Progenitor cell of endocrine pancreas (in vitro differentiated cells): ENCODE measurements at places on chromosomes 3 and 15.

- DNase-seq = no peak
These were observed 19.0 kb downstream of the TBC1D2B start for GRCh38 chr15:78058401-78058935.

- DNase-seq = peak; percentile 71
These were observed 103.0 kb upstream of the VEPH1 start for GRCh38 chr3:157606011-157606851.

GRCh38 chr3:11933529-11933928 lies 70.7 kb upstream of the SYN2 start:
- DNase-seq = no peak

DNA sequence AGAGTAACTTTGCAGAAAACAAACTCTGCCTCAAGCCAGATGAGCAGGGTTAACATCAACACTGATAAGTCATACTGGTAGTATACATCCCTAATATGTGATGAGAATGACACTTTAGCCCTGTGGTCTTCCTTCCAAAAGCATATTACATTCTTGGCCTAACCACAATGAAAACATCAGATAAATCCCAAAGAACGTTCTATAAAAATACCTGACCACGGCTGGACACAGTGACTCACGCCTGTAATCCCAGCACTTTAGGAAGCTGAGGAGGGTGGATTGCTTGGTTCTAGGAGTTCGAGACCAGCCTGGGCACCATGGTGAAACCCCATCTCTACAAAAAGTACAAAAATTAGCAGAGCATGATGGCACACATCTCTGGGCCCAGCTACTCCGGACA lies 4.7 kb downstream of the TMCC1 start:
- DNase-seq = no peak

DNA sequence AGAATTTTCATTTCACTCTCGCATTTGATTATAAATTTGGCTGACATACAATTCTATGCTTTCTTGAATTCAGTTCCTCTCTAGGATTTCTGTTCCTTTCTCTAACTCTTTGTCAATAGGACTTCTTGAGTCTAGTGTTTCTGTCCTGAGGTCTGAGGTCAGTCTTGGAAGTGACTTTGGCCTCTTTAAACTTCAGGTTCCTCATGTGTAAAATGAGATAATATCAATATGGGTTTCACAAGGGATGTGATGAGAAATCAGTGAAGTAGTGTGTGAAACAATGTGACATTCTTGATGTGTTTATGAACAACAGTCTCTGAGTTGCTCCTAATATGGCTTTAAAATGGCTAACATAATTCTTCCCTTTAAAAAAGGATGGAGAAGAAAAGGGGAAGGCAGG lies 92.2 kb downstream of the SV2B start:
- no peak for DNase-seq

GRCh38 chr15:26065723-26066122 lies 202.6 kb upstream of the ATP10A start:
- no peak for DNase-seq

DNA sequence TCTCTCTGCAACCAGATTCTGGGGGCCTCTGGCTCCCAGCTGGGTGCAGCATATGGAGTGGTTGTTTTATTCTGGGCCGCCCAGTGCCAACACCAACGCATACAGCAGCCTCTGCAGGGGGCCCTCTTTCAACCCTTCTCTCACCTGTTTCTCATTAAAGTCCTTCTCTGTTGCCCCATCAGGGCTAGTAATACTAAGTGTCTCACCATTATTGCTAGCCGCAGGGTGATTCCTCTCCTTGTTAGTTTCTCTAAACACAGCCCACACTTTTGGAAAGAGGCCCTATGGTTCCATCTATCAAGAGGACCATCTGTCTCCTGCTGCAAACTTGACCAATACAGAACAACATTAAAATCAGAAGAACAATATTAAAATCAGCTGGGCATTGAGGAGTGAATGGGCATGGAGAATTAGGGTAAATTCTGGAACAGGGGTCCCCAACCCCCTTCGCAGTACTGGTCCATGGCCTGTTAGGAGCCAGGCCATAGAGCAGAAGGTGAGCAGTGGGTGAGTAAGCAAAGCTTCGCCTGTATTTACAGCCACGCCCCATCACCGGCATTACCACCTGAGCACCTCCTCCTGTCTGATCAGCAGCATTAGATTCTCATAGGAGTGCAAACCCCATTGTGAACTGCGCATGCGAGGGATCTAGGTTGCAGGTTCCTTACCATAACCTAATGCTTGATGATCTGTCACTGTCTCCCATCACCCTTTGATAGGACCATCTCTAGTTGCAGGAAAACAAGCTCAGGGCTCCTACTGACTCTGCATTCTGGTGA lies 36.5 kb downstream of the ALS2CL start:
- DNase-seq = no peak

GRCh38 chr3:155339052-155339451 lies 45.6 kb upstream of the STRIT1 start:
- no peak for DNase-seq

- DNase-seq = no peak
These were observed 2.0 kb downstream of the MGLL start for GRCh38 chr3:127820221-127820825.

DNA sequence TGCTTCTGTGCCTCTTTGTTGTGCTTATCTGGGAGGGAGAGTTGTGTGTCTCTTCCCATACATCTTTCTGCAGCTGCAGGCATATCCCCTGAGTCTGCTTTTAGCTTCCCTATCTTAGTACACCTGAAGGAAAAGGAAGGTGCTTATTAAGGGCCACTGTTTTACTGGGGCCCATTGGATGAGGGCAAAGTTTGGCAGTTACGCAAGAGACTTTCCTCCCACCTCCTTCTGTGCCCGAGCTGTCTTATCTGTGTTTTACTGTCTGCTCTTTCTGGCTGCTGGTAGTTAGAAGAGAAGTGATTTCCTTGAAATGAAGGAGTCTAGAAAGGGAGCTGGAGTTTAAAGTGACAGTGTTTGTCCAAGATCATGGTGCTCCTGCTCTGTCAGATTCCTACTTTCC lies 66.5 kb downstream of the GABRG3 start:
- DNase-seq = no peak

GRCh38 chr3:102169915-102170479 lies 264.8 kb upstream of the ZPLD1 start:
- no peak for DNase-seq
